CD8-positive, alpha-beta T cell (primary cell): ENCODE measurements at places on chromosomes 7 and 10.

DNA sequence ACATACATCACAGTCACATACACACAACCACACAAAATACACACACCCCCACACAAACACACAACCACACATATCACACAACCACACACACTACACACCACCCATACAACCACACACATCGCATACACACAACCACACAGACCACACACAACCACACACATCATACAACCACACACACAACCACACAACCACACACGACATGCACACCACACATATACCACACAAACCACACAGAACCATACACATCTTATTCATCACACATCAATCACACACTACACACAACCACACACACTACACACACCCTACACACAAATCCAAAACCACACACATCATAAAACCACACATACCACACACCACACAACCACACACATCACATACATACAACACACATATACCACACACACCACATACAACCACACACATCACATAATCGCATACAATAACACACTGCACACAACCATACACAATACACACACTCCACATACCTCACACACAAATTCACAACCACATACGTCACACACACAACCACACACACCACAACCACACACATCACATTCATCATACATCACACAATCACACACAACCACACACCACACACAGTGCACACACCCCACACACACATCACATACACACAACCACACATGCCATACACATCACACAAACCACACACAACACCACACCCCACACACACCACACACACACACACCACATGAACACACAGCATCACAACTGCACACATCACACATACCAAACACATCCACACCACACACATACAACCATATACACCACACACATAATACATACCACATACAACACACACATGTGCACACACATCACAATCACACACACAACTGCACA is 30.4 kb downstream of the GPRIN2 start:
- DNase-seq = no peak

DNA sequence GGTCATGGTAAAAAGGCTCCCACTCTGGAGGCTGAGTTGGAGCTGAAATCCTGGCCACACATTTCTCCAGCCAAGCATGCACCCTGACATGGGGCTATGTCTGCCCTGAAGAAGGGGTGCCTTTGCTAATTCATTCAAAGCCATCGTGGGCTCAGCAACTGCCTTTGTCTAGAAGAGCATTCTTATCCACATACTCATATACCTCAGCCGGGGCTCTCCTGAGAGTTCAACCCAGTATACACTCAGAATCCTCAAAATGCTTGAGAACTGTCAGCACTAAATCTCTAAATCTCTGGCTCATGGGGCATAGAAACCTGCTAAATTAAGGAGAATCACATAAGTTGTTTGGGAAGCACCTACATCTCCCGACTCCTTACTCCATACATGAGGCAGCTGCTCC is 89.3 kb downstream of the MRPL32 start:
- DNase-seq = no peak

DNA sequence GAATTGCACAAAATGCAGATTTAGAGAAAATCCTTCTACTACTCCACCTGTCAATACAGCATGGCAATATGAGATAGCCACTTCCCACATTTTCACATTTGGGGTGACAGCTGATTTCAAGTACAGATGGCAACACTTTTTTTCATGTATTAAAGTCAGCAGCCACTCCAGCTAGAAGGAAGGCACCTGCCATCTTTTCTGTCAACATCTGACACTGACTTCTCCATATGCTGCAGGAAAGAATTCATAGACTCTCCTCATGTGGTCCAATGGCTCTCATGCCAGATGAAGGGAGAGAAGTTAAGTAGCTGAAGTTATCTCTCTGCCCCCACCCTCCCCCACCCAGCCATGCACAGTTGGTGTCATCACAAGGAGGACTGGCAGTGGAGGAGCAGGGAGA is 912.0 kb downstream of the SORCS1 start:
- DNase-seq = no peak

- no peak for DNase-seq
Observed at GRCh38 chr10:45378914-45379726, 5.1 kb downstream of the ALOX5 start.

DNA sequence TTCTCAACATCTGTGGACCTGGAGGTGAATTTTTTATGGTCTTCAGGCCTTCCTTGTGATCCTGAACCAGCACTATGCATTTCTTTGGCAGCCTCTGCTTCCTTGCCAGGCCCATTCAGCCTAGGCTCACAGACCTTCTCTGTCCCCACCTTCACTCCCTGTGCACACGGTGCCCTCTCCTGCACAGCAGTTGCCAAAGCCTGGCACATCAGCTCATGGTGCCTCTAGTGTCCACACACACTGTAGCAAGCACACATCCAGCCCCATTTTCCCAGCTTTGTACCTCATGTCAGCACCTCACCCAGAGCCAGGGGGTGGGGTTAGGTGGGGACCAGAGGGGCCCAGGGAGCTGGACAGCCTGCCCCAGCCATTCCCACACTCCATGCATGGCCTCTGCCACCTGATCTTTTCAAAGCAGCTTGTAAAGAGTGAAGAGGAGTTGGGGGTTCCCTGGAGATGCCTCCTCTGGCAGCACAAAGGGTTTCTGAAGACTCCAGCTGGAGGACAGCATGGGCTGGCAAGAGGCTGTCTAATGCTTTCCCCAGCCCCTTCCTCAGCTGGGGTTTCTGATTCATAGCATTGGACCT is 57.9 kb upstream of the TMEM72 start:
- DNase-seq = no peak

GRCh38 chr10:24790599-24790998 is 66.9 kb upstream of the ARHGAP21 start:
- no peak for DNase-seq

GRCh38 chr10:110893559-110894179 is 21.9 kb downstream of the PDCD4 start:
- no peak for DNase-seq

DNA sequence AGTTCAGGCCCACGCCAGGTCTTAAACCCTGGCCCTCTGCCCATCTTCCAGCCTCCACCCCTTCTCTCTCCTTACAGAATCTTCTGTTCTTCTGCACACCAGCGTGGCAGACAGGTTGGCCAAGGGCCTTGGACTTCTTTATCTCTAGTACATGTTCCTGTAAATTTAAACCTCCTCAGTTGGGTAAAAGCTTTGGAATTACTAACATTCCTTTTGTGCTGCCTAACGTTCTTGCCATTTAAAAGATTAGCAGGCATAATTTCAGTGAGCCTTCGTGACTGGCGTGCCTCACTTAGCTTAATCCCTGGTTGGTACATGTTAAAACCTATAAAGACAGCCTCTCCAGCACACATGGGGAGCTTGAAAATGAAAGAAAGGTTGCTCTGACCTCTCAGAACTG is 192.2 kb downstream of the CUX1 start:
- no peak for DNase-seq

DNA sequence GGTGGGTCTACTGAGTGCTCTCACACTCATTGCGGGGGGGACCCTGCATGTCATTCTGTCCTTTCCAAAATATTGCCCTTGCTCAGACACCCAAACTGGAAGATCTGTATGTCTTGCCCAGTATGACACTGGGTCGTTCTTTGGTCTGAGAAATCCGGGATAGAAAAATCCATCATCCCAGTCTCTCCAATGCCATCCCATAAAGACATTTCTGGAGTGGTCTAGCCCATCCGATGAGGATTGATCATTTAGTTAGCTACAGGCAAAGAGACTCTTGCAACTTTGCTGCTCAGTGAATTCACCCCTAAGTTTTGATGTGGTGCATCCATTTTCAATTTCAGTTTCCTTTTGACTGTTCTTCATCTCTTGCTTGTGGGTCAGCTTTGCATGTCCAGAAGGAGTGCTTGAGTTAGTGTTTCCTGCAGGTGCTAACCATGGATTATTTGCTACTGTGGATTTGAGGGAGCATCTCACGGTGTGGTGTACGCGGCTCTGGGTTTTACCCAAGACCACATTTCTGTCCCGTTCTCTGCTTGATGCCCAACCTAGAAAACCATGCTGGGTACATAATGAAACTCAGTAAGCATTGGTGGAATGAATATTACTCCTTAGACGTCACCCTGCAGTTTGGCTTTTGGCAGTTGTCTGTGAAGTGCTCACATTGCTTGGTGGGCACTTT is 247.0 kb upstream of the MKI67 start:
- DNase-seq = no peak

GRCh38 chr7:46393142-46393541 is 472.1 kb upstream of the IGFBP3 start:
- no peak for DNase-seq

DNA sequence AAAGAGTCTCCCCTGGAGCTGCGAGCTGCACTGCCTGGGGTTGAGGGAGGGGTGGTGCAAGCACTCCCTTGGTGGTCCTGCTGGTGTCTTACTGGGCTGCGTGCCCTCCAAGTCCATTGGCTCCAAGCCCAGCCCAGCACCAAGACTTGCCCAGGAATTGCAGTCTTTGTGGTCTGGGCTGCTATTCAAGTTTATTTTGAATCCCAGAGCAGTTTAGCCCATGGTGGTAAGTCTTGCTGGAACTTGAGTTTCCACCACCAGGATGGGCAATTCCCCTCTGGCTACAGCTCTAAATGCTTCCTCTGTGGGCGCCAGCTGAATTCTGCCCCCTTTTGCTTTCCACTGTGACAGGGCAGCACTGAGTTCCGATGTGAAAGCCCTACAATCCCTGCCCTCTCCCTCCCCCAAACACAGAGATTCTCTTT is 25.1 kb downstream of the GALNT11 start:
- no peak for DNase-seq

GRCh38 chr7:35544028-35544742 is 150.8 kb downstream of the HERPUD2 start:
- DNase-seq = no peak

DNA sequence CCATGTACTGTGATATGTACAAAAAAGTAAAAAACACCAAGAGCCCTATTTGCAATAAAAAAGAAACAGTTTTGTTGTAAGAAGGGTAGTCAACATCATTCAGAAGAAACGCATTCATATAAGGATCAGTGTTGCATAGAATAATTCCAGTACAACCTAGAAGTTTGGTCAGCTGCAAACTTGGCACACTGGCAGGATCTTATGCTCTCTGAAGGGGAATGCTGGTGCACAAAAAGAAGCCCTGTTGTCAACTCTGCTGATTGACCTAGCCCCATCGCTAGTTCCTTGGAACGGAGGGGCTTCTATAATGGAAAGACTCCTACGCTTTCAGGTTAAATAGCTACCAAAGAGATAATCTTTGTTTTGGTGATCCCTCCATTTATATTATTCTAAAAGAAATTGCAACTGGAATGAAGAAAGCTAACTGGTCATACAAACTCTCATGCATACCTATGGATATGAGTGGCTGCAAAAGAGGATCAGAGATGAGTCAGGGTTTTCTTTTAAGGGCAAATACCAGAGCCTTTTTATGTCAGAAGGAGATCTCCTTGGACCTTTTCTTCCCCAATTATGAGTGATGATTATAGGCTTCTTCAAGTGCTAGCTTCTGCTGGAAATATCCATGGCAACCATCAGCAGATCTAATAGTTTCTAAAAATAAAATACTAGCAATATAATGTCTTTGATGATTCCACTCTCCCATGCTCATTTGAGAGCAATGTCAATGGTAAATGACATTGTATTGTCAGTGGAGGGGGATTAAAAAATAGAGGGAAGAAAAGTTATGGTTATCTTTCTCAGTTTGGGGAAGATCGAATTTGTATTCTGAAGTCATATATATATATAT is 312.4 kb upstream of the CACNA2D1 start:
- DNase-seq = no peak

- no peak for DNase-seq
Observed at GRCh38 chr10:104795411-104795810, 154.3 kb downstream of the SORCS3 start.

DNA sequence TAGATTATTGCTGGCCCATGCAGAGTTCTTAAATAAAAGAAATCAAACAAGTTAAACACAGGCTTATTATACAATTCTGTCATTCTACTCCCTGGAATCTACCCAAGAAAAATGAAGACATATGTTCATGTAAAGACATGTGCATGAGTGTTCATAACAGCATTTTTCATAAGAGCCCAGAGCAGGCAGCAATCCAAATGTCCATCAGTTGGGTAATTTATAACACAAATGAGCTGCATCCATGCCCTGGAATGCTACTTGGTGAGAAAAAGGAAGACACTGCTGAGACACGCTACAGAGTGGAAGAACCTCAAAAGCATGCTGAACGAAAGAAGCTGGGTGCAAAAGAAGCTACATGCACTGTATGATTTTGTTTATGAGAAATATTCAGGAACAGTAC is 342.6 kb downstream of the TCERG1L start:
- DNase-seq = no peak

- no peak for DNase-seq
Observed at GRCh38 chr10:83698899-83699298, 440.4 kb upstream of the GHITM start.

DNA sequence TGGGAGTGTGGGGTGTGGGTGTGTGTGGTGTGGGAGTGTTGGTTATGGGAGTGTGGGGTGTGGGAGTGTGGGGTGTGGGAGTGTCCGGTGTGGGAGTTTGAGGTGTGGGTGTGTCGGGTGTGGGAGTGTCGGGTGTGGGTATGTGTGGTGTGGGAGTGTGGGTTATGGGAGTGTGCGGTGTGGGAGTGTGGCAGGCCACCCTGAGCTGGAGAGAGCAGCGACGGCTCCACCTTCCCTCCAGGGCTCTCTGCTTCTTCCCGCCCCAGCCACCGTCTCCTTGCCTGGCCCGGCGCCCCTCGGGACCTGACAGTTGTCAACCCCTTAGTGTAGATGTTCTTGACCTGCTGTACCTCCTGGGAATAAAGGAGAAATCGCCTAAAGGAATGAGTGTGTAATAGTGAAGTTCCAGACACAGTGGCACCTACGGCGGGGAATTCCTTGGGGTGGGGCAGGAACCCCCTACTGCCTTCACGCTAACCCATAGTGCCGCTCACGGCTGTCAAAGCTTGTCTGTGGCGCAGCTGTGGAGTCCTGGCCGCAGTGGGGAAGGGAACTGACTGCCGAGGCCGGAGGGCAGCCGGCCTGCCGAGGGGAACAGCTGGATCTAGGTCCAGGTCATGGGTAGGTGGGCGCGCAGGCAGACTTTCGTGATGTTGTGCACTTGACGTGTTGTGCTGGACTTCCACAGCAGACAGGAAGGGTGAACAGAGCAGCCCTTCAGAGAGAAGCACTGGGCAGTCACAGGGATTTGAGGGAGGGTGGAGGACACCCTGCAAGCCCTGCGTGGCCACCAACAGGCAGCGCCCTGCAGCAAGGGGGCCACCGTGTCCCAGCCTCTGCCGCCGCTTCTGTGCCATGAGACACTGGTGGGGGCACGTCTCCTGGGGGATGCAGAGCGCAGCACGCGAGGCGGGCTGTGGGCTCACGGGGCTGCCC is 49.0 kb upstream of the EN2 start:
- peak; percentile 24 for DNase-seq
